HT-29 (cell line): ENCODE measurements at places on chromosomes 3 and 15.

DNA sequence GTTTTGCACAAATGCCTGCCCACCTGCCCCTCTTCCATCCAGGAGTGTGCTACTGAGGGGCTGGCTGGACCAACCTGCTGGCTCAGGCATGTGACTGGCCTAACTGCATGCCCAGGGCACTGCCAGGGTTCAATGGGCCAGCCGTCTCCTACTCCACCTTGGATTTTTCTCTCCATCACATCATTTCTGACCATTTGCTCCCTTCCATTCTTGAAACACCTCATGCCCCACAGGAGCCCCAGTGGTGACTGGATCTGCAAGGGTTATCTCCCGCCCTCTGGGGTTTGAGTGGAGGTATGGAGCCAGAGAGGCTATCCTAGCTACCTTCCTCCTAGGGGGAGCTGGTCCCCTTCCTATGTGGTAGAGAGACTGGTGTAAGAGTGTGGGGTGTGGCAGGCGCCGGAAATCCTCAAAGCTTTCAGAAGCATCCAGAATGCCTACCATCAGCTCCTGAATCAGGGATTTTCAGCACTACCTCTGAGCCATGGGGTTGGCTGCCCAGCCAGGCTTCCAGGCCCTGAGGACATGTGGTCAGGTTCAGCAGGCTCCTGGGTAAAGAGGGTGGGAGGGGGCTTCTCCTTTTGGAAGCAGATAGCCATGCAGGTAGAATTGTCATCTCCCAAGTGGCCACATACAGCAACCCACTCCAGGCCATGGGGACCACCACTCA lies 2.9 kb upstream of the MANF start:
- DNase-seq, result no peak

GRCh38 chr15:42143356-42143755 lies 13.1 kb downstream of the PLA2G4F start:
- DNase-seq, result no peak

GRCh38 chr3:177197041-177197726 lies at the start of gene TBL1XR1:
Gene TBL1XR1 (minus strand): TSS chr3:177197482. CDS start chr3:177064977, 132,505 bp downstream.
- DNase-seq, result peak; percentile 92

DNA sequence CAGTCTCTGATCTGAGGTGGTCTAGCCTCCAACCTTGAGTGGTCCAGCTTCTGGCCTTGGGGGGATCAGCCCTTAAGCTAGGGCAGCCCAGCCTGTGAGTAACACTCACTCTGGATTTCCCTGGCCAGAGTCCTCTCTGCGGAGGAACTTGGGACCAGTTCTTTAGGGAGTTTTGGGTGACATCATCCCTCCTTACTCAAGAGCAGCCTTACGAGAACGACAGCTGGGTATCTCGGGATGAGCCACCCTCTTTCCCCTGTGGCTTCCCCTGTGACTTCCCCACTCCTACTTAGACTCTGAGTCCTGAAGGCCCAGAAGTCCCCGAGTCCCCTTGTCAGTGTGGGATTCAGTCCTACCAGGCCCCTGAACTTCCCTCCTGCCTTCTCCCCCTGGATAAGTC lies 10.2 kb upstream of the PLXND1 start:
- DNase-seq, result no peak

DNA sequence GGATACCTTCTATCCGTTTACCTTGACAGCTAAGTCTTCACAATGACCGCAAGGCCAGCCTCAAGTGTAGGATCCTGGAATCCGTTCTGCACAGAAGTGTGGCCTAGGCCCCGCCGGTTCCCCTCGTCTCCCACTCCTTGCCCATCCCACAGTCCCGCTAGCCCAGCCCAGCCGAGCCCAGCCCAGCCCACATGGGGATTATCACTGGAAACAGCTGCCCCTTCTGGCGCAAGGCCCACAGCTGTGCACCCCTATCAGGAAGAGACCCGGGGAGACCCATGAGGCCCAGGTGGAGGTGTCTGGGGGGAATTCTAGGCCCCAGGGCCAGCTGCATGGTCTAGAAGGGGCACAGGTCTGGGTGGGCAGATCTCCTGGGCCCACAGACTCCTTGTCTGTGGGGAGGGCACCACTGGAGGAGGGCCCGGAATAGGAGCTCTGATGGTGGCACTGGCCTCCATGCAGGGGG lies 27.9 kb upstream of the KLF13 start:
- no peak for DNase-seq

GRCh38 chr3:284322-284721 lies 87.8 kb downstream of the CHL1 start:
- DNase-seq, result no peak
